IPS DF 6.9 (cell line): ENCODE measurements at places on chromosomes 13 and 19.

- H3K4me1 ChIP-seq = peaks cover 2% of the 10 kb centered on the region; the same call in 1 of the 2 replicates
- no peak for DNase-seq
- H3K27me3 ChIP-seq = no peaks in the 10 kb centered on the region
- H3K27ac ChIP-seq = no peak overlapping the region
Measured at GRCh38 chr19:725461-726089, 16.8 kb downstream of the PALM start.

DNA sequence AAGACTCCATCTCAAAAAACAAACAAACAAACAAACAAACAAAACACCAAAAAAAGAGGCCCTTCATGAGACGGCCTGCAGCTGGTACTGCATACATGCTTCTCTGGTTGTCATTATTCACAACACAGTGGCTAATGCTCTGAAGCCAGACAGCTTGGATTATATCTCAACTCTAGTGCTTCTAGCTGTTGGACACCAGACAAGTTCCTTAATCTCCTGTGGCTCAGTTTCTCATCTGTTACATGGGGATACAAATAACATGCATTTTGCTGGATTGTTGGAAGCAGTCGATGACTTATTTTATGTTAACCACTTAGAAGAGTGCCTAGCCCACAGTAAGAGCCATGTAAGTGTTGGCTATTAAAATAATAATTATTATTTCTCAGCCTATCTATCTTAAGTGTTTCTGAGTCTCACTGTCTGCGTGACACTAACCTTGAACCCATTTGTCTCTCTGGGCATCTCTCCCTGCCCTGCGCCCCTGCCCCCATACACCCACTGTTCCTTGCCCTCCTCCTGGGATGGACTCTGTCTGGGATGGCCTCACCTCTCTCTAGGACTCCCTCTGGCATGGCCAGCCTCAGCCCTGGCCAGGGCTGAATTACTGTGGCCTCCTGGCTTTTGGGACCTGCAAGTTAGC is 3.1 kb upstream of the JUNB start:
- H3K36me3 ChIP-seq = no peaks in the 10 kb centered on the region
- no peak overlapping the region for H3K27ac ChIP-seq
- peaks cover 14% of the 10 kb centered on the region for H3K4me1 ChIP-seq
- DNase-seq = no peak
- no peaks in the 10 kb centered on the region for H3K27me3 ChIP-seq

DNA sequence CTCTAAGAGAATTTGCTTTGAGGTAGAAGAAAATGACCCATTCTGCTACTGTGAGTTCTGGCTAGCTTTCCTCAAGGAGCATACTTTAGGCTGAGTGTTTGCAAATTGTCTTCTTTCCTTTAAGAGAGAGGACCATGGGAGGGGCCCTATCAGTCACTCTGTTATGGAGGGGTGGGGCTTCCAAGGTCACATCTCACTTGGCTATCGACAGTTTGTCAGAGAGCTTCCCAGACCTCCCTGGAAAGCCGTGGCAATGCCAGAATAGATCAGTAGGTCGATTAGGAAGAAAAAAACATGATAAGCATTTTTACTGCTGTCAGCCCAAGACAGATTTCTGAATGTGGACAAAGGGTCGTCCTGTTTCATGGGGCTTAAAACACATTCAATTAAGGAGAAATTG is 93.3 kb downstream of the OXGR1 start:
- H3K4me1 ChIP-seq = no peaks in the 10 kb centered on the region
- no peak overlapping the region for H3K4me3 ChIP-seq
- no peak for DNase-seq
- no peaks in the 10 kb centered on the region for H3K36me3 ChIP-seq
- H3K27ac ChIP-seq = no peak overlapping the region

- H3K4me3 ChIP-seq = no peak overlapping the region
- 0 out of 2 replicates have a peak, but pooled peaks cover 1% of the 10 kb centered on the region for H3K4me1 ChIP-seq
- H3K27ac ChIP-seq = no peak overlapping the region
- no peak for DNase-seq
Measured at GRCh38 chr19:49212016-49212701, 54.6 kb downstream of the TRPM4 start.

DNA sequence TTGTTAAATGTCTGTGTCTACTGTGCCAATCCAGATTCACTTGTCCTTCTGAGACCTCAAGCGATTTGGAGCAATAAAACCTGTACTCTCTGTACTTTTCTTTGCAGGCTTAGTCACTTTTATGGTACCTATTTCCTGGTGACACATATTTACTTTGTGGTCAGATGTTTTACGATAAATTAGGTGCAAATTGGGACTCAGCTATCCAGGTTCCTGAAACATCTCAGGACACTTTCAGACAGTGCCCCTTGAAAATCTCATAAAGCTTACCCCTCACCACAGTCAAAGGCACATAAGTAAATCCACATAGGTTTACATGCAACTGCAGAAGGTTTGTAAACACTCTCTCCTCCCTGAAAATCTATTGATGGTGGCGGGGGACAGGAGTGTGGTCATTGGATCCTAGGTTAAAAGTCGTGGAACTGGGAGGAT is 438.8 kb downstream of the EFNB2 start:
- no peaks in the 10 kb centered on the region for H3K36me3 ChIP-seq
- H3K4me1 ChIP-seq = peaks cover 6% of the 10 kb centered on the region; the same call in 1 of the 2 replicates
- no peak overlapping the region for H3K4me3 ChIP-seq
- DNase-seq = no peak

- H3K27ac ChIP-seq = no peak overlapping the region
- no peaks in the 10 kb centered on the region for H3K4me1 ChIP-seq
- no peaks in the 10 kb centered on the region for H3K27me3 ChIP-seq
- no peak for DNase-seq
- no peaks in the 10 kb centered on the region for H3K36me3 ChIP-seq
Measured at GRCh38 chr13:92807353-92807752, 419.3 kb upstream of the GPC6 start.

DNA sequence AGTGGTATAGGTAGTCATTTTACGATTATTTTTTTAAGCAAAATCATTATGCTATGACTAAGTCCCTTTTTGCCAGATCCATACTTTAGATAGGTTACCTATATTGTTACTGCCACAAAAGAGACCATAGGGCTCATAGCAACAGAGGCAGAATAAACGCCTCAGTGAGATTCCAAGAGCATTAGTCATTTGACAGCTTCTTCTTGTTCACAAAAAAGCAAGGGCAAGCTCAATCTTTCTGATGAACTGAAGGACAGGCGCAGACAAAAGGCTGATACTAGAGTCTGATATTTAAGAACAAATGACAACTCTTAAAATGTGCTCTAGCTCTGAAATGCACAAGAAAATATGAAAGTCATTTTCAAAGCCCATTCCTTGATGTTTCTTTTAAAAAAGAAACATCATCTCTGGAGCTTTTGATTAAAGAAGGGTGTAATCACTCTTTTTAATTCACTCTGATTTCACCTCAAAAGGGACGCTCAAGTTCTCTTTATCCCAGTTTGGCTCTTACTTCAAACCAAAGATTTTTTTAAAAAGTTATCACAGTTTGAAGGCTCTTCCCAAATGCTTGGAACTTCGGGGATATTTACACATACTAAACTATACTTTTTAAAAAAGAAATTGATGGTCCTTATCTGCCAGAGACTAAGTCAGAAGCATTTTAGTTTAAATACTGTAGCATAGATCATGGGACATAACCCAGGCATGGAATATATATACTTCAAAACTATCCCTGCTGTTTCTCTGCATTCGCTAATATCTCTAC is 187.2 kb downstream of the EFNB2 start:
- H3K4me1 ChIP-seq = 0 out of 2 replicates have a peak, but pooled peaks cover 1% of the 10 kb centered on the region
- H3K4me3 ChIP-seq = no peak overlapping the region
- H3K27me3 ChIP-seq = no peaks in the 10 kb centered on the region; the same call in 1 of the 2 replicates
- no peaks in the 10 kb centered on the region for H3K36me3 ChIP-seq

- H3K4me1 ChIP-seq = no peaks in the 10 kb centered on the region
- H3K4me3 ChIP-seq = no peak overlapping the region
- no peaks in the 10 kb centered on the region for H3K27me3 ChIP-seq
- no peak for DNase-seq
- no peaks in the 10 kb centered on the region for H3K36me3 ChIP-seq
Measured at GRCh38 chr13:26343816-26344215, 89.9 kb downstream of the CDK8 start.

- H3K27me3 ChIP-seq = no peaks in the 10 kb centered on the region
- no peaks in the 10 kb centered on the region for H3K4me1 ChIP-seq
- no peak overlapping the region for H3K4me3 ChIP-seq
- H3K36me3 ChIP-seq = no peaks in the 10 kb centered on the region
- no peak for DNase-seq
Measured at GRCh38 chr19:7709932-7710460, 8.1 kb upstream of the FCER2 start.

DNA sequence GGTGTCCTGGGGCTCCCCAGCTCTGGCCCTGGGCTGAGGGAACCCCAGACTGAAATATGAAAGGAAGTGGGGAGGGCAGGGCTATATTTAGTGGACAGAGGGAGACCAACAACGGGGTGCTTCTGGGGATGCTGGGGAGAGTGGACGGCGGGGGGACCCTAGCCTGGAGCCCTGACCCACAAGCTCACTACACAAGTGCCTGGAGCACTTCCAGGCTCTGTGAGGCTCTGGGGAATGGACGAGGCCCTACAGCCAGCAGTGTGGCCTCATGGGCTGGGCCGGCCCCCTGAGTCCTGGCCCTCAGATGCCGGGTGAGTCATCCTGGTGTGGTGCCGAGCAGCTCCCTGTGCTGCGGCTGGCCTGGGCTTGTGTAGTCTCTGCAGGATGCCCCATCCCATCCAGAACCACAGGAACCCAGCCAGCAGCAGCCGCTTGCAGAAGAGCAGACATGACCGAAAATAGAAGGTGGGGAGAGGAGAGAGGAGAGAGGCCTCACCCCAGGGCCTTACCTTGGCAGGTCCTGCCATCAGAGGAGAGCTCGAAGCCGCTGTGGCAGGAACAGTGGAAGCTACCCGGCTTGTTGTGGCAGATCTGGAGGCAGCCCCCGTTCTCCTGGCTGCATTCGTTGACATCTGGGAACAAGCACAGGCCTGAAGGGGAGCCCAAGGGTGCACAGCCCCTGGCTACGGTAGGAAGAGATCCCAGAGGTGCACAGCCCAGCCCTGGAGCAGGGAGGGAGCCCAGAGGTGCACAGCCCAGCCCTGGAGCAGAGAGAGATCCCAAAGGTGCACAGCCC is 26.1 kb downstream of the GAS6 start:
- H3K27ac ChIP-seq = no peak overlapping the region
- no peaks in the 10 kb centered on the region for H3K27me3 ChIP-seq
- peaks cover 12% of the 10 kb centered on the region for H3K4me1 ChIP-seq
- no peak overlapping the region; the same call in 1 of the 2 replicates for H3K4me3 ChIP-seq

GRCh38 chr13:62320129-62321108 is 904.8 kb upstream of the PCDH20 start:
- H3K4me1 ChIP-seq = no peaks in the 10 kb centered on the region
- no peaks in the 10 kb centered on the region for H3K36me3 ChIP-seq
- H3K27me3 ChIP-seq = no peaks in the 10 kb centered on the region
- no peak overlapping the region for H3K27ac ChIP-seq

- no peak overlapping the region for H3K4me3 ChIP-seq
- no peaks in the 10 kb centered on the region for H3K4me1 ChIP-seq
- no peak overlapping the region for H3K27ac ChIP-seq
Measured at GRCh38 chr13:32882691-32883090, 133.5 kb upstream of the KL start.

DNA sequence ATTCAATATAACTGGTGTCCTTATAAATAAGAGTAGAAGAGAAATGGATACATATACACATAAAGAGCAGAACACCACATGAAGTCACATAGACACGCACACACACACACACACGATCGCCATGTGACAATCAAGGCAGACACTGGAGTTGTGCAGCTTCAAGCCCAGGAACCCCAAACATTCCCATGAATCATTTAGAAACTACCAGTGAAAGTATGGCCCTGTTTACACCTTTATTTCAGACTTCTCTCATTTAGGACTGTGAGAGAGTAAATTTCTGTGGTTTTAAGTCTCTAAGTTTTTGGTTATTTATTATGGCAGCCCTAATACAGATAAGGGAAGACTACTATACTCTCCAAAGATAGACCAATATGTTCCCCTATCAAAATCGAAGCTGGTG is 20.4 kb upstream of the TNFSF13B start:
- no peaks in the 10 kb centered on the region for H3K4me1 ChIP-seq
- DNase-seq = no peak
- H3K4me3 ChIP-seq = no peak overlapping the region
- no peak overlapping the region for H3K27ac ChIP-seq

GRCh38 chr19:10612499-10613119 is 12.7 kb upstream of the SLC44A2 start:
- no peak overlapping the region for H3K4me3 ChIP-seq
- no peaks in the 10 kb centered on the region for H3K27me3 ChIP-seq
- no peak for DNase-seq
- H3K4me1 ChIP-seq = no peaks in the 10 kb centered on the region
- H3K27ac ChIP-seq = no peak overlapping the region

DNA sequence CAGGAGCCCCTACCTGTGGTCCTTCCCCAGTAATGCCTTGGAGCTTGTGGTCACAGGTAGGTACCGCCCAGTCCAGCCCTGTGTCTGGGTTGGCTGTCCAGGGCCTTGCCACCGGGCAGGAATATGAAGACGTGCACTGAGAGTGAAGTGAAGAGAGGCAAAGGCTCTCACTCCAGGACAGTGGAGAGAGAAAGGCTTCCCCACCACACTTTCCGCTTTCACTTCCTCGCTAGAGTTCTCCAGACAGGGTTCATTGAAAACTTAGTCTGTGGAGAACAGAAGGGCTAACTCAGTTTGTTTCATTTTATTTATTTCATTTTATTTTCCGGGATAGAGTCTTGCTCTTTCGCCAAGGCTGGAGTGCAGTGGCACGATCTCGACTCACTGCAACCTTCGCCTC is 14.2 kb downstream of the FCAR start:
- no peak for DNase-seq
- no peak overlapping the region for H3K4me3 ChIP-seq
- no peaks in the 10 kb centered on the region for H3K36me3 ChIP-seq
- H3K4me1 ChIP-seq = no peaks in the 10 kb centered on the region
- no peak overlapping the region for H3K27ac ChIP-seq

DNA sequence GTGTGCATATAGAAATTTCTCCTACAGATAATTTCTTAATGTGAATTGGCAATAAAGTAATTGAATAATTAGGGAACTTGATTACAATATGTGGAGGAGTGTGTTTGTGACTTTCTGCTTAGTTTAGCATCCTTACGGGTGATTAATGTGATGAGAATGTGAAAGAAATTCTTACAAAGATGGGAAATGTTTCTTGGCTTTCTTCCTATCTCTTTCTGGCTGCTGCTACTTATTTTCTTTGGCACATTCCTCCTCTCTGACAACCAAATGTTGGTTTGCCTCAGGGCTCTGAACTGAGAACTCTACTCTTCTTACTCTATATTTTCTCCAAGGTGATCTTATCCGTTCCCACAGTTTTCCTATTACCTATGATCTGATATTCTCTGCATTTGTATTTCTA is 300.1 kb downstream of the TBC1D4 start:
- H3K4me1 ChIP-seq = no peaks in the 10 kb centered on the region
- H3K36me3 ChIP-seq = no peaks in the 10 kb centered on the region
- no peak for DNase-seq
- no peaks in the 10 kb centered on the region for H3K27me3 ChIP-seq
- H3K27ac ChIP-seq = no peak overlapping the region
